NCI-H446 (cell line): ENCODE measurements at places on chromosomes 7 and 10.

GRCh38 chr7:107846324-107846723 lies 43.3 kb upstream of the SLC26A3 start:
- no peak for DNase-seq

GRCh38 chr10:6200734-6201515 lies 1.8 kb upstream of the PFKFB3 start:
- no peak for DNase-seq

- DNase-seq, result no peak
Measured at GRCh38 chr7:40516376-40516775, 381.6 kb downstream of the SUGCT start.

DNA sequence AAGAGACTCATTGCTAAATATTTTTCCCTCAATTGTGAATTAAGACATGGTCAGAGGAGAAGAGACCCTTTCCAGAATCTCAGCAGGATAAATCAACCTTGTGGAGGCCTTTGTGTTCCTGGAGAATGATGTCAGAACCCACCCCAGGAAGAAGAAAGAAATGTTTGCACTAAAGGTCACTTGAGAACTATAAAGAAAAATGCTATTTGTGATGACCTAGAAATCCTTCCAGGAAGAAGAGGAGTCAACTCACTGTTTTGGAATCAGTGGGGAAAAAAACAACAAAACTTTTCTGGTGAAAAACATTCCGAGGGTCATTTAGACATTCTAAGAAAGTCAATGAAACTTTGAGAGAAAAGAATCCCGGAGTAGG lies 129.1 kb upstream of the ANKRD1 start:
- DNase-seq, result peak; percentile 43

DNA sequence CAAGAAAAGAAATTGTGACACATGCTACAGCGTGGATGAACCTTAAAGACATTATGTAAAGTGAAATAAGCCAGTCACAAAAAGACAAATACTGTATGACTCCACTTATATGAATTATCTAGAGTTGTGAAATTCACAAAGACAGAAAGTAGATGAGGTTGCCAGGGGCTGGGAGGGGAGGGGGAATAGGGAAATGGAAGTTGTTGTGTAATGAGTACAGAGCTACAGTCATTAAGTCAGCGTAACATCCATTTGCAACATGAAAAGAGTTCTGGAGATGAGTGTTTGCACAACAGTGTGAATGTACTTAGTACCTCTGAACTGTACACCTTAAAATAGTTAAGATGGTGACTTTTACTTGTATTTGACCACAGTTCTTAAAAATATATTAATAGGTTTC lies 112.1 kb upstream of the CDK1 start:
- DNase-seq, result no peak

- DNase-seq, result no peak
Measured at GRCh38 chr10:33965795-33966581, 631.5 kb upstream of the NRP1 start.

- DNase-seq, result no peak
Measured at GRCh38 chr7:45187946-45188411, 30.4 kb downstream of the RAMP3 start.
